ENCODE measurements at places on chromosomes 5 and 9. TPM values are rescaled to one million over a fixed set of nuclear protein-coding genes. Genes with fewer than 3 reads are reported as not detected.

The CERT1 gene
- 46.8 TPM for total RNA-seq

The TRIM7 gene
- not detected for total RNA-seq

The CER1 gene
- 5.2 TPM for total RNA-seq

The SHISAL2B gene
- total RNA-seq: 1.4 TPM

The PLAA gene
- total RNA-seq: 46.2 TPM

The AGXT2 gene
- not detected for total RNA-seq

The NAIP gene
- 7.0 TPM for total RNA-seq

The GOLPH3 gene
- 105 TPM for total RNA-seq

The RUSC2 gene
- 22.3 TPM for total RNA-seq

The PPIC gene
- total RNA-seq: 25.6 TPM

The NXNL2 gene
- total RNA-seq: not detected

The KLF4 gene
- total RNA-seq: 16.4 TPM

DNA sequence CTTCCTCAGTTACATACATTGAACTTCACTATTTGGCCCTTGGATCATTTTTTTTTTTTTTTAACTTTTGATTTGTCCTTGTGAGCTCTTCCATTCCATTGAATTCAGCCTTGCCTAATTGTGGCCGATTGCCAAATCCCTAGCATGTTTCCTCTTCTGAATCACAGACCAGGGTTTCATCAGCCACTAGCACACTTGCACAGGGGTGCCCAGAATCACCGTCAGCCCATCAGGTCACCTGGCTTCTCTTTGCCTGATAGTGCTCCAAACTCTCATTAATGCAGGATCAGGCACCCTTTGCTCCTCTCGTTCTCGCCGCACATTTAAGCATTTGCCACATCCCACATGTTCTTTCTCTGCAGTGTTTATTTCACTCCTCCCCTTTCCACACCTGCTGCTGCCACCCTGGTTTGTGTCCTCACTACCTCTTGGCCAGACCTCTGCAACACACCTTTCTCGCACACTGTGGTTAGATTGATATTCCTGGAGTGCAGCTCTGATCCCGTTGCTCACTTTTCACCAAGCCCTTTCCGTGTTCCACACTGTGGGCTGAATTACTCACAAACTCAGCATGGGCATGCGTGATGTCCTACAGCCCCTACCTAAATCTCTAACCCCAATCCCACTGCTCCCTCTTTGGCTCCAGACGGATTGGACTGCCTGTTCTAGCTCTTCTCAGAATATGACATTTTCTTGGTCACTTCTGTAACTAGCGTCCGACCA, 9.8 kb downstream of the PIK3R1 start:
- no peak for DNase-seq

DNA sequence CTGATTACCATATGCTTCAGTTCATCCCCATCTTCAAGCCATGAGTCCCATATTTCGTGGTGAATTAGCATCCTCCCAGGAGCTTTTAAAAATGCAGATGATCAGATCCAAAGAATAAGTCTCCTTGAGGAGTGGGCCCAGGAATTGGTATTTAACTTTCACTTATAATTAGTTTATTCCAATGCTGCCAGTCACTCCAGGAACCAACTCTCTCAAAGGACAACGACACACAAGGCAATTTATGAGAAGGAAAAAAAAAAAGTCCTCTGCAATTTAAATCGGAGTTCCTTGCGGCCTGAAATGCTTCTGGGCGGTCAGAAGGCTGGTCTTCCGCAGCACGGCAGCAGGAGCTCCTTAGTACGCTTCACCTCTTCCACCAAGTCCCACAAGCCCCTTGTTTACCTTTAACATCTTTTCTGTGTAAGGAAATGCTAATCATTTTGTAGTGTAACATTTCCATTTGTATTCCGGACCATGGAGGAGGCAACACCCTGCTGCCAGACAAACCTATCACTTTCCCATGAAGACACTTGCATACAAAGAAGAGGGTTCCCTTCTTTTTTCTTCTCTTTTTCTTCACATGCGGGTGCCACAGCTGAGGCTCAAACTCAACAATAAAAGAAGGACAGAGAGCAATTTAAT, 16.3 kb upstream of the KCNV2 start:
- no peak for DNase-seq

GRCh38 chr5:41095324-41096101, 24.4 kb upstream of the MROH2B start:
- no peak for DNase-seq

DNA sequence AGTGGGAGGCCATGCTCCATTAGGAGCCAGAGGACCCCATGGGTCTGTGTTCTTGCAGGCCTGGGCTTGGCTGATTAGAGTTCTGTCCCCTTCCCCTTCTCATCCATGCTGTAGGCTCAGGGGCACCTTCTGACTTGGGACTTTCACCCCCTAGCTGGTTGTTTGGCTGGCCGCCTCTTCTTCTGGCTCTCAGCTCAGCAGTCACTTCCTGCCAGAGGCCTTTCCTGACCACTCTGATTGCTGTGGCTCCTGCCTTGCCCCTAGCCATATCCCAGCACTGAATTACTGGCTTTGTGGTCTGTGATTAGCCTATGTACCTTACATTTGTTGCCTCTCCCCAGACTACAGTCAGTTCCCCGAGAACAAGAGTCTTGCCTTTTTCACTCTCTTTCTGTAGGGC, 14.6 kb downstream of the ENTREP1 start:
- DNase-seq: no peak

DNA sequence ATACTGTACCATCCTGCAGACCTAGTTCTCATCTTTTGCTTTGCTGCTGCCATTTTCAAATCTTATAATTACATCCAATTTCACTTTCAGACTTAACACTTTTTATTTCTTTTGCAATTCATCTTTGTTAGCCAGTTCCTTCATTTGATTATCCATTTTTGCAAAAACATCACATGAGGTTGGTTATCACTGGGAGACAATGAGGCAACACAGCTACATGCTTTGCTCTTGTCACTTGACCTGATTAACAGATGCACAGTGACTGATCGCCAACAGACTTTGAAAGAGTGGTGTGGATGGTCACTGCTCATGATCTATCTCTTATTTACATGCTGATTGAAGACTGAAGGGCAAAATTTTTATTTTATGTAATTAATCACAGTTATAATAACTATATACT, 17.0 kb upstream of the RNF20 start:
- DNase-seq: no peak

DNA sequence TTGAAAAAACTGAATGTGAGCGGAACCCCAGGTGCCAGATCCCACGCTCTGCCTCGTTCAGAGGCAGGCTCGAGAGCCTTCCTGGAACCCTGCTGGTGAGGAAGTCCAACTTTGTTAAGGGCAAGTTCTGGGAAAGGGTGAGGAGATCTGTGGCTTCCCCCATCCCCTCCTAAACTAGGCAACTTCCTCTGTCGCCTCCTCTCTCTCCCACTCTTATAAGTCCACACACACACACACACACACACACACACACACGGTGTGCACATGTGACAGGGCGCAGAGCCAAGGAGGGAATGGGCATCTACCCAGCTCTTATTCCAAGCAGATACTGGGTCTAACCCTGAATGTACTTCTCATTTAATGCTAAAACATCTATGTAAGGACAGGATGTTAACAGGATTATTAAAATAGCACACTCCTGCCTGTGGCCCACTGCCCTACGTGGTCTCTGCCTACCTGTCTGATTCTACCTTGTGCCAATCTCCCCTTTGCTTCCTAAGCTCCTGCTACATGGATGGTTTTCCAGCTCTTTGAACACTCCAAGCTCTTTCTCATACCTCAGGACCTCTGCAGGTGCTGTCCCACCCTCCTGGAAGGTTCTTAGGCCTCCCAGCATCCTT, 72.4 kb upstream of the FBXW11 start:
- no peak for DNase-seq

DNA sequence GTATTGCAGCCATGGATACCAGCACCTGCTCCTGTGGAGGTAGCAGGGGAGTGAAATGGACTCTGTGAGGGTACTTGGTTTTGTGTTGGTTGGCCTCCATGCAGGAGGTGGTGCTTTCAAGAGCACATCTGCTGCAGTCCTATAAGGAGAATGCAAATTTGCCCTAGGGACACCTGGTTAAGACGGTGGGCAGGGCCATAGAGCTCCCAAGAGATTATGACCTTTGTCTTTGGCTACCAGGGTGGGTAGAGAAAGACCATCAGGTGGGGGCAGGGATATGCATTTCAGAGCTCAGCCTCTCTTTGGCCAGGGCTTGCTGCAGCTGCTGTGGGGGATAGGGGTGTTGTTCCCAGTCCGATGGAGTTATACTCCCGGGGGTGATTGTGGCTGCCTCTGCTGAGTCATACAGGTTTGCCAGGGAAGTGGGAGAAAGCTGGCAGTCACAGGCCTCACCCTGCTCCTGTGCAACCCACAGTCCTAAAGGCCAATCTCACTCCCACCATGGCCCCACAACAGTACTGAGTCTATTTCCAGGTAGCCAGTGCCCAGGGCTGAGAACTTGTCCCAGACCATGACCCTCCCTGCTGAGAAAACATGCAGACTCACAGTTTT, 14.0 kb upstream of the PDLIM4 start:
- no peak for DNase-seq

GRCh38 chr5:135324160-135324559, 74.9 kb downstream of the MACROH2A1 start:
- no peak for DNase-seq

- DNase-seq: no peak
These were observed 1.0 kb upstream of the TRIM7 start for GRCh38 chr5:181205761-181206649.

GRCh38 chr5:2269656-2270055, 386.9 kb upstream of the IRX4 start:
- DNase-seq: no peak

DNA sequence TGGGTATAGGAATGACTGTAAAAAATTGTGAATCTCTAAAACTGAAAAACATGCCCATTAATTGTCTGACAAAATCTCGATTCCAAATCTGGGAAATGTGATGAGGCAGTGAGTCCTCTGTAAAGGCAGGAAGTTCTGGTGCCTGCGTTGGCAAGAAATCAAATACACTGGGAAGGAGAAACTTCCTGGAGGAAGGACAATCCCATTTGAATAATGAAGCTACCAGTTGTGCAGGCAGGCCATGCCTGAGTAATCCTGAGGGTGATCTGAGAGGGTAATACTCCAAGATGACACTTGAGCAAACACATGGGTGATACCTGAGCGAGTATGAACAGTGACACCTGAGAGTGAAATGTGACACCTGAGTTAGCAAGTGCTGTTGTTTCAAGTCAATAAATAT, 49.7 kb downstream of the KIF24 start:
- no peak for DNase-seq

GRCh38 chr9:137382444-137383080, 40.4 kb downstream of the EXD3 start:
- no peak for DNase-seq

DNA sequence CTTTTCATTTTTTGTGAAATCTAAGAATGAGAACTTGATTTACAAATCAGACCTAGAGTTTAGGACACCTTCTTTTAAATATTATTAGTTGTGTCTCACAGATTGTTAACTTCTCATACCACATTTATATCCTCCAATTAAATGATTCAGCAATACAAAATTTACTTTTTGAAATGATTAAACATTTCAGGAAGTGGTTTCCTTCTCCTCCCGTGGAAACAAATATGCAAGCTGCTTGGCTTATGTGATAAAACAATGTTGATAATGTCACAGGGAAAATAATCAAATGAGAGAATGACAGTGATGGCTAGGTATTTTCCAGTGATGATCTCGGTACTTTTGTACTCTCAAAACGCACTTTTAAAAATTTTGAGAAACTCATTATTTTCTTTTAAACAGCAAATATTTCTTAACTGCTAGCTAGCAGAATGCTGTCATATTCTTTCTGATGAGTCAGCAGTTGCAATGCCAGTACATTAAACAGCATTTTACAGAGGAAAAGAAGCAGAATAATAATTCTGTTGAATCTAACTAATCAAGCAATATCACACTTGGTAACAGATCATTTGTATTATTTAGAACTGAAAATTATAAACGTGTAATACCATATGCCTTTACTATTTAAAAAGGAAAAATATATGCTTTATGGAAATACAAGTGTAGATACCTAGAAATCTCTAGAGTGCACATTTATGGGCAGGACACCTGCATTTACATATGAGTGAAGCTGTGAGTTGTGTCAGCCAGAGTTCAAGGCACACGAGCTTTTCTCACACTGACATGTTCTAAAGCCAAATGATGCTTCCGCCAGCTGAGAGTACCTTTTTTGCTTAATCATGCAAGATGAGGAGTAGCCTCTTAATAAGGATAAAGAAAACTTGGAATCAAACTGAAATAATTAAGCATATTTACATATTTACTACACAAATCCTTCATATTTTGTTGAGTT, 53.6 kb upstream of the CDH18 start:
- no peak for DNase-seq

- DNase-seq: no peak
These were observed 53.9 kb upstream of the TNFAIP8 start for GRCh38 chr5:119301906-119302305.

DNA sequence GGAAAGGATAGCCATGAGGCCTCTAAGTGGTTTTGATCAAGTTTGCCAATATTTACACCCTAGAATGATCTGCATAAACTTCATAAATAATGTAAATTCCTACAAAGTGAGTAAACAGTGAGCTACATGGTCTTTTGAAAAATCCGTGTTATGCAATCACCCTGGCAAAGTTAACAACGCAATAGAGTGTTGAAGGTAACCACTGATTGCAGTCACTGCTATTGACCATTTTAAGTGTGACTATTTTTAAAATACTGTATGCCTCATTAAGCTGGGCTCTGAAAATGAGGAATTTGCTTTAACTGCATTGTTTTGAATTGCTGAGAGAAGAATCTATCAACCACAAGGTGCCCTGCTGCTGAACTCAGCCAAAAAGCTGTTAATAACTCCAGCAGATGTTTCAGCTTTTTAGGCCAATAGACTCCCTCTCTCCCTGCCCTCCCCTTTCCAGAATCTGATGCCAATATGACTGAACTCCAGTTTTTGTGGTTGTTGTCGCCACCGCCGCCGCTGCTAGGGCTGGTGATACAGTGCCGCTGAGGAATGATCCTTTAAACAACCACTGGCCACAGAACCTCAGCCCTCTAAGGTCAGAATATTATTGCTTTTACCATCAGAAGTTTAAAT, 35.3 kb upstream of the SMARCA2 start:
- no peak for DNase-seq

GRCh38 chr9:12314589-12314988, 378.6 kb upstream of the TYRP1 start:
- DNase-seq: no peak

DNA sequence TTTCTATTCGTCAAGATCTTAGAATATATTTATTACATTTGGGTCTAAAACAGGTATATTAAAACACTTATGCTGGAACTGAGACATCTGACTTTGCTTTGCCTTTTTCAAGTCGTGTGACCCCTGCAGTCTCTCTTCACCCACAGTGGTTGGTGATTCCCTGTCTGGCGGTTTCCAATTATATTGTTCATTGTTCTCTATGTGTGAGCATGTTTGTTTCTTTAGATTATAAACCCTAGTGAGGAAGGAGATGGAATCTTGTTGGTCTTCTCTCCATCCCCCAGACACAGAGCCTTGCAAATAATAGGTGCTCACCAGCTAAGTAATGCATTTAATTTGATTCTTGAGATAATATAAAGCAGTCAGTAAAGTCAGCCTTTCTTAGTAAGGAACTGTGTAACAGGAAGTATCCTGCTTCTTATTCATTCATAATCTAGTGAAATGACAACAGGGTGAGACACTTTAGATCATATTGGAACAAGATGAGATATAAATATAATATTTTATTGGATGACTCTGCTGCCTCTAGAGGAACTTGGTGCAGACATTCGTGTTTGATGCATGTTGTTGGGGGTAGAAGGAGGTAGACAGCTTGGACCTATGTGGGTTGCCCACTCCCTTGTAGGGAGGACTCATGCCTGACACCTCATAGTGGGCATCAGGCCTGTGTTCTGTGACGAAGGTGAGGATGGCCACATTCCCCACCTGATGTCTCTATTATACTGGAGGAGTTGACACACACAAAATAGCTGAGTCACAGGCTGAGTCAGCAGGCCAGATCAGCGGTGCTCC, 88.1 kb downstream of the FGF1 start:
- no peak for DNase-seq

All from endothelial cell (in vitro differentiated cells).